ENCODE measurements at places on chromosomes 16 and 17.
A peak's percentile ranks its signal among the peaks of the same experiment; 100 is the strongest.

GRCh38 chr17:43679911-43680310, 18.2 kb upstream of the MEOX1 start:
- no peak for DNase-seq

DNA sequence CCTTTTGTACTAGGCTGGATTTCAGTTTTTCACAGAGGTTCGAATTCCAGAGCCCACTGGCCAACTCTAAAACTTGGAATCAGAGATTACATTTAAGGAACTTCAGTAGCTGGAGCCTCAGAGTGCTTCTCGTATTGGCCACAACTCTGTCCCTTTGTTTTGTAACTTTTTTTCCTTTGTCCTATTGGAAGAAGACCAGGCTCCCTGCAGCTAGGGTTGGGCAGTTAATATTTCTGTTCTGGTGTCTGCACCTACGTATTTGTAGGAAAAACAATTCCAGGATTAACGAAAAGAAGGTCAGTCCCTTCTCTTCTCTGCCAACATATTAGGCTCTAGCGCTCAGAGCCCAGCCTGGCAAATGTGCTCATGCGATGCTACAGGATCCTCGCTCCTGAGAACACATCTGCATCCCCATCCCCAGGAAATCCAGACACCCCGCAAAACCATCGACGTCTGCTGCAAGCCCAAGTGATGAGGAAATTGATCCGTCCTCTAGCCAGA, 1.9 kb downstream of the CDH11 start:
- DNase-seq, result no peak

DNA sequence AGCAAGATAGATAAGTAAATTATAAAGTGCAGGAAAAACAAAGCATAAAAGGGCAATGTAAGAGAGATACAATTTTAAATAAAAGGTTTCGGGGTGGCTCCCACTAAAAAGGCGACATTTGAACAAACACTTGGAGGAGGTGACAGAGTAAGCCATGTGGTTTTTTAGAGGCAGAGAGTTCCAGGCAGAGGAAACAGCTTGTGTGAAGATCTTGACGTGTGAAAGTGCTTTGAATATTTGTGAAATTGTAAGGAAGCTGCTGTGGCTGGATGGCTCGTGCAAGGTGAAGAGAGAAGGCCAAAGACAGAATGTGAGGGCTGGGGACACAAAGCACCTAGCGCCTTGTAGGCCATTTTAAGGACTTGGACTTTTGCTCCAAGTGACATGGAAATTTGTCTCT, 28.6 kb upstream of the HYDIN start:
- DNase-seq, result no peak

- no peak for DNase-seq
These were observed 535.2 kb upstream of the CDH11 start for GRCh38 chr16:65657071-65657494.

GRCh38 chr17:74528491-74529199, 2.6 kb downstream of the CD300LB start:
- DNase-seq, result no peak

- DNase-seq, result no peak
These were observed 24.2 kb upstream of the ATP2A3 start for GRCh38 chr17:3988297-3989040.

DNA sequence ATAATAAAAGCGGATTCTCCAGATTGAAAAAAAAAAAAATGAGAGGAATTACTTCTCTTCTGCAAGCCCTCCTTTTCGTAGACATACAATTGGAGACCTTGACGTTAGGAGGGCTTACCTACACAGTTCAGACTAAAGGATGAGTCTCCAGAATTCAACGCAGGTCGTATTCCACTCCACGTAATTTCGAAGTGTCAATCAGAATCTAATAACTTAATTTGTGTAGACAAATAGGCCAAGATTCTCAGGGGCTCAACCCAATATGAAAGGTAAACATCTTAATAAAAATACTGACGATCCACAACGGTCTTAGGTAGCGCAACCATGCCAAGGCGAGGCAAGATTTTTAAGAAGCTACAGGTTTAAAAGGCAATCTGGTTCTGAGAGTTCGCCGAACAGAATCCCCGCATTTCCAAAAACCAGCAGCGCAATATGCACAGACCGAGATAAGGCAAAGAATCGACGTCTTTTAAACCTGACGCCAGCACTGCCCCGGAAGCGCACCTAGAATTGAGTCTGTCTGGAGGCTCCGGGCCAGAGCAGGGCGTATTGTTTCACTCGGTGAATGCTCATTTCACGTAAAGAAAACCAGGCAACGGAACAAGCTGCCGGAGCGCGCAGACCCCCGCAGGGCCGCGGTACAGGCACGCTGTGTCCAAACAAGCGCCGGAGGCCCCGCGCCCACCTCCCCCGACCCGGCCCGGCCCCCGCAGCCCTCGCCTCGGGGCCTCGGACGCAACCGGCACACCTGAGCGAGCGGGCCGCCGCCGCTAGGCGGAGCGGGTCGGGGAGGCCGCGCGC, 623 bp downstream of the MBTPS1 start:
- DNase-seq, result peak; percentile 34

DNA sequence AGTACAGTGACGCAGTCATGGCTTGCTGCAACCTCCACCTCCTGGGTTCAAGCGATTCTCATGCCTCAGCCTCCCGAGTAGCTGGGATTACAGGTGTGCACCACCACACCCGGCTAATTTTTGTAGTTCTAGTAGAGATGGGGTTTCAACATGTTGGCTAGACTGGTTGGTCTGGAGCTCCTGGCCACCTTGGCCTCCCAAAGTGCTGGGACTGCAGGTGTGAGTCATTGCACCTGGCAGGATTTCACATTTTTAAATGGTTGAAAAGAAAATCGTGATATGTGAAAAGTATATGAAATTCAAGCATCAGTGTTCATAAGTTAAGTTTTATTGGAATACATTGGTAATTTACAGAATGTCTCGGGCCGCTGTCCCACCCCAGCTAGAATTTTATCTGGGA, 2.6 kb downstream of the RMI2 start:
- DNase-seq, result no peak

- no peak for DNase-seq
These were observed 84.0 kb upstream of the NOL11 start for GRCh38 chr17:67633751-67634211.

GRCh38 chr17:39667945-39668924, at the start of gene PNMT:
PNMT (plus strand) TSS chr17:39668453; CDS start chr17:39668476, 23 bp downstream.
- DNase-seq, result peak; percentile 44

GRCh38 chr17:56982312-56982711, 4.4 kb downstream of the SCPEP1 start:
- no peak for DNase-seq

DNA sequence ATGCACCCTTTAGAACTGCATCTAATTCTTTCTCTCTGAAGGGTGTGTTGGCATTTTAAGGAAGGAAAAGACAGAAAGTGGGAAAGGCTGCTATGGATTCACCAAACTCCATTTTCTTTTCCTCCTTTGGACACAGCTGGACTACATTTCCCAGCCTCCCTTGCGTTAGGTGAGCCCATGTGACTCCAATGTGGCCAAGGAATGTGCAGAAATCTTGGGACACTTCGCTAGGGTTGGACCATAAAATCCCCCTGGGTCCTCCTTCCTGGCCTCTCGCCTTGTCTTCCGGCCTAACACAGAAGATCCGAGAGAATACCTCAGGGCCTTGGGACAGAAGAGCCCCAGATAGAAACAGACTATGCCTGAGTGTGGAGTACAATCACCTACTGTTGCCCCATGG, 56.3 kb downstream of the ABCC12 start:
- DNase-seq, result no peak

DNA sequence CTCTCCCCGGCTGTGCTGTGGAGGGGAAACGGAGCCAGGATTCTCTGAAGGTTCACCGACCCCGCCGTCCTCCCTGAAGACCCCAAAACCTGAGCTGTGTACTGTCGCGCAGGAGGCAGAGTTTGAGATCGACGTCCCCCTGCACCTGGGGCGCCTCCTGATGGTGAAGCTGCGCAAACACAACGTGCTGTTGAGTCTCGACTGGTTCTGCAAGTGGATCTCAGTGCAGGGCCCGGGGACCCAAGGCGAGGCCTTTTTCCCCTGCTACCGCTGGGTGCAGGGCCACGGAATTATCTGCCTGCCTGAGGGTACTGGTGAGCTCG, 62.6 kb upstream of the TEKT1 start:
- peak; percentile 13 for DNase-seq

- no peak for DNase-seq
These were observed 150.8 kb upstream of the FOXF1 start for GRCh38 chr16:86359571-86359970.

DNA sequence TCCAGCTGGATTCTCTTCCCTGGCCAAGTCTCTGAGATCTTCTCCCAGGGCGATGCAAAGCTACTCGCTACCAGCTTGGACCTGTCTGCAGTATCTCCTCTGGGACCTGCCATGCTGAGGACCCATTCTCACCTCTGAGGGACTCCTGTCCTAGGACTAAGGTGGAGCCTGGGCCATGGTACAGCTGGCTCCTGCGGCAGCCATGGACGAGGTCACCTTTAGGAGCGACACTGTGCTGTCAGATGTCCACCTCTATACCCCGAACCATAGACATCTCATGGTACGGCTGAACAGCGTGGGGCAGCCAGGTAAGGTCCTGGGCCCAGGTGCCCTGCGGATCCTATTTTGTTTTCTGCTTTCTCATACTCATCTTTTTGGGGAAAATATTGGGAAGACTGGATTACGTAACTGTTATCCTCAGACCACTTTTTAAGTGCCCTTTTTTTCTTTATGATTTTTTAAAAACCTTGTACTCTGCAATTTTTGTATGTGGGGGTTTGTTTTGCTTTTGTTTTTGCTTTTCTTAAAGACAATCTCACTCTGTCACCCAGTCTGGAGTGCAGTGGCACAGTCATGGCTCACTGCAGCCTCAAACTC, 4.1 kb downstream of the METTL22 start:
- DNase-seq, result no peak

- no peak for DNase-seq
These were observed 198.8 kb downstream of the MAF start for GRCh38 chr16:79401782-79402181.

GRCh38 chr17:2090804-2091534, 36.1 kb downstream of the HIC1 start:
- DNase-seq, result no peak

GRCh38 chr17:13374203-13375143, 227.3 kb downstream of the HS3ST3A1 start:
- DNase-seq, result no peak

DNA sequence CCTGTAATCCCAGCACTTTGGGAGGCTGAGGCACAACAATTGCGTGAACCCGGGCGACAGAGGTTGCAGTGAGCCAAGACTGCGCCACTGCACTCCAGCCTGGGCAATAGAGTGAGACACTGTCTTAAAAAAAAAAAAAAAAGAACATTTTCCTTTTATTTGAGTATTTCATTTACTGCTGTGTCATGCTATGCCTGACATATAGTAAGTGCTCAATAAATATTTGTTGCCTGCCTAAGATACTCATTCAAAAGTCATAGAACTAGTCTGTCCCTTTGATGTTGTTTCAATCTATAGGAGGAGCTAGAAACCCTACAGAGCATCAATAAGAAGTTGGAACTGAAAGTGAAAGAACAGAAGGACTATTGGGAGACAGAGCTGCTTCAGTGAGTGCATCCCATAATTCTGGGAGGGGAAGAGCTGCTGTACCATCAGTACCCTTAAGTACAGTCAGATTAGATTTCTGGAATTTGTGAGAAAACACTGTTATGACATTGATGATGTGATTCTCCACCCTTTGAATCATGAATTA, 20.0 kb downstream of the CALCOCO2 start:
- no peak for DNase-seq

DNA sequence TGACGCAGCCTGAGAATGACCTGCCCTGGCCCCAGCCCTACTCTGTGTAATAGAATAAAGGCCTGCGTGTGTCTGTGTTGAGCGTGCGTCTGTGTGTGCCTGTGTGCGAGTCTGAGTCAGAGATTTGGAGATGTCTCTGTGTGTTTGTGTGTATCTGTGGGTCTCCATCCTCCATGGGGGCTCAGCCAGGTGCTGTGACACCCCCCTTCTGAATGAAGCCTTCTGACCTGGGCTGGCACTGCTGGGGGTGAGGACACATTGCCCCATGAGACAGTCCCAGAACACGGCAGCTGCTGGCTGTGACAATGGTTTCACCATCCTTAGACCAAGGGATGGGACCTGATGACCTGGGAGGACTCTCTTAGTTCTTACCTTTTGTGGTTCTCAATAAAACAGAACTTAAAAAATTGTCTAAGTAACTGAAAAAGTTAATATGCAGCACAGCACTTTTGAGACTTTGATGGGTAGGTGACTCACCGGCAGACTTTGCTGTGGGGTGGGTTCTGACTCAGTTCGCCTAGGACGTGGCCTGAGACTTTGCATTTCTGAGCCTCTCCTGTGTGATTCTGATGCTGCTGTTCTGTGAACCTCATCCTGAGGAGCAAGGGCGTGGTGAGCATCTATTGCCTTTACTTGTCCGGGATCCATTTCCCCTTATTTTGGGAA, 5.7 kb downstream of the LAT start:
- DNase-seq, result peak; percentile 70

GRCh38 chr17:59702304-59702703, 4.9 kb downstream of the PTRH2 start:
- DNase-seq, result no peak

- DNase-seq, result peak; percentile 32
These were observed 644 bp downstream of the NFAT5 start for GRCh38 chr16:69566240-69566980.

DNA sequence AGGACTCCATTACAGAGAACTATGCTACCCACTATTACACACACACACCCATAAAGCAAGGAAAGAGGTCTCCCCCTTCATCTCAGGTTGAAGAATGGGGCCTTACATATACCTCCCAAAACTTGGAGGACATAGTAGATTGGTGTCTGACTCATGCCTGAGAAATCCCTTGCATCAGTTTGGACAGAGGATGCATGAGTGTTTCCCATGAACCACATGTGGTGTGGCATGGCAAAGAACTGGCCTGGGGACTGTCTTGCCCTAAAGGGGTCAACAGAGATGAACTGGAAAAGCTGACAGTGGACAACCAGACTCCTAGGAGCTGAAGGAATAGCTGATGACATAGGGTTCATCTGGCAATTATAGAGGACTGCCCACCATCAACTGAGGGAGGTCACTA, 54.0 kb downstream of the DYNLRB2 start:
- DNase-seq, result no peak

- no peak for DNase-seq
These were observed 417.6 kb upstream of the DYNLRB2 start for GRCh38 chr16:80123189-80123588.

GRCh38 chr17:64148017-64148631, 18.2 kb upstream of the ERN1 start:
- DNase-seq, result no peak

DNA sequence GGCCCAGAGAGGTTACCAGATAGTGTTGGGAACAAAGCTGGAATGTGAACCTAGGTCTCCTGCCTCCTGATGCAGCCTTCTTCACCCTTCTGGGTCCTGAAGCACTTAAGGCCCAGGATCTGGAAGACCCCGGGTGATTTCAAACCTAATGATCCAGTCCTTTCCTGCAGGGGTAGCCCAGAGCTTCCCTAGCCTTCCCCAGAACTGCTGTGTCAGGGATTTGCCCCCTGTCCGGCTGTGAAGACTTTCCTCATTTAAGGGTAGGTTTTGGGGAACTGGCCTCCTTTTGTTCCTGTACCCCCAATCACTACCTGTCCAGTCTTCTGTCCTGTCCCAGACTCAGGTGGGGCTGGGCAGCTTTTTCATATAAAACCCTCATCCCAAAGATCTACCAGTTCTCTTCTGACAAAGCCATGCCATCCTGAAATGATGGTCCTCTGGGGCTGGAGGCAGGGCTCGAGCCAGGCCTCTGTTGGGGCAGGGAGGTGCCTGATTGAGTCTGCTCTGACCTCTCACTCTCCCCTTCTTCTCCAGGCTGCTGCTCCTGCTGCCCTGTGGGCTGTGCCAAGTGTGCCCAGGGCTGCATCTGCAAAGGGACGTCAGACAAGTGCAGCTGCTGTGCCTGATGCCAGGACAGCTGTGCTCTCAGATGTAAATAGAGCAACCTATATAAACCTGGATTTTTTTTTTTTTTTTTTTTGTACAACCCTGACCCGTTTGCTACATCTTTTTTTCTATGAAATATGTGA, 1.3 kb downstream of the MT1X start:
- no peak for DNase-seq
